Karpas-422 (cell line): ENCODE measurements at places on chromosomes 4 and X.

DNA sequence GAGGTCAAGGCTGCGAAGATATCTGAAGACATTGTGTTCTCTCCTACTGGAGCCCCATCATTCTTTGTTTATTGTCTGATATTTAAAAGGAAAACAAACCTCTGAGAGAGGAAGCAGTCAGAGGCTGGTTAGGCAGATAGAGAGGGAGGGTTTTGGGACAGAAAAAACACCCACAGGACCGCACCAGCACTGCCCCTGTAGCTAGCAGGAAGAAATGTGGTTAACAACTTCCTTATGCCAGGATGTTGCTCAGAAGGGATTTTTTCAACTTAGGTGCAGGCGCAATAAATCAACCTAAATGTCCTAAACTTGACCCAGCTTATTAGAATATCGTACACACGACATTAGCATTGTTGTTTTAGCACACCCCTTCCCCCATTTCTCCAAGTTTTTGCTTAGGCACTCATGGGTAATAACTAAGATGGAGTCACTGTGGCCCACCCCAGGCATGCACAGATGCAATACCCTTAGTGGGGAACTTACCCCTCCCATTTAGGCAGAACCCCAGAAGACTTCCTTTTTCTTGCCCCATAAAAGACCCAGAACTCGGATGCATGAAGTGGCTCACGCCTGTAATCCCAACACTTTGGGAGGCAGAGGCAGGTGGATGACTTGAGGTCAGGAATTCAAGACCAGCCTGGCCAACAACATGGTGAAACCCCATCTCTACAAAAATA is 2.8 kb upstream of the ZNF718 start:
- no peak for DNase-seq

DNA sequence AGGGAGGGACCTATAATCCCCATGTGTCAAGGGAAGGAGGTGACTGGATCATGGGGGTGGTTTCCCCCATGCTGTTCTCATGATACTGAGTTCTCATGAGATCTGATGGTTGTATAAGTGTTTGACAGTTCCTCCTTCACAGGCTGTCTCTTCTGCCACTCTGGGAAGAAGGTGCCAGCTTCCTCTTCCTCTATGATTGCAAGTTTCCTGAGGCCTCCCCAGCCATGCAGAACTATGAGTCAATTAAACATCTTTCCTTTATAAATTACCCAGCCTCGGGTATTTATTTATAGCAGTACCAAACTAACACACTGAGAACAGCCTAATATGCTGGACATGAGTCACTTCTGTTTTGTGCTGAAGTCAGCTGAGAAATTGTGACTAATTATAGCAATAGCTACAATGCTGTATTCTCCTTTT is 656.9 kb upstream of the CPEB2 start:
- no peak for DNase-seq

DNA sequence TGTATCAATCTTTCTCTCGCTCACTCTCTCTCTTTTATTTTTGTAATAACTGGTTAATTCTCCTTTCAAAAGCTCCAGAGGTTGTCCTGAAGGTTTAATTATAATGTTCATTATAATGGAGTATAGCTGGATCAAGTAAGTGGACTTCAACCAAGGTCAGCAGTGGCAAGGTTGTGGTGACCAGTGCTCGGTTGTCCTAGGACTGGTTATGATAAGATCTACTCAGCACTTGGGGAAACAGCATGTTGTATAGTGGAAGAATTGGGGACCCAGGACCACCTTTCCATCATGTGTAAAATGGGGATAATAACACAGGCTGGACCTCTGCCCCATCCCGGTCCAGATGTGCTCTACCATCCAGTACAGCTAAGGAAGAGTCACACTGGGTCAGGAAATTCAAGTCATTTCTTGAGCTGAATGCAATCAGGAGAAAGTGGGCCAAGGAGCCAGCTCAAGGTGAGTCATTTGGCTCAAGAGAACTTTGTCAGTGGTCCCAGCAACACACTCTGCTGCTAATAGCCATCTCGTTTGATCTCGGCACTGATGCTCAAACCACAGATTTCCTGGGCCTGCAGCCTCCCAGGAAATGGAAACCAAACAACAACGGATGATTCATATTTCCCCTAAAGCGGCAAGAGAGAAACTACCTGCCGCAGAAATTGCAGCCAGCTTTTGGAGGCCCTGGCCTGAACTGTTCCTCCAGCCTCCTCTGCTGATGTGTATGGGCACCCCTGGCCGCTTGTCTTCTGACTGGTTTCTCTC is 123.6 kb upstream of the RBPJ start:
- DNase-seq, result no peak

DNA sequence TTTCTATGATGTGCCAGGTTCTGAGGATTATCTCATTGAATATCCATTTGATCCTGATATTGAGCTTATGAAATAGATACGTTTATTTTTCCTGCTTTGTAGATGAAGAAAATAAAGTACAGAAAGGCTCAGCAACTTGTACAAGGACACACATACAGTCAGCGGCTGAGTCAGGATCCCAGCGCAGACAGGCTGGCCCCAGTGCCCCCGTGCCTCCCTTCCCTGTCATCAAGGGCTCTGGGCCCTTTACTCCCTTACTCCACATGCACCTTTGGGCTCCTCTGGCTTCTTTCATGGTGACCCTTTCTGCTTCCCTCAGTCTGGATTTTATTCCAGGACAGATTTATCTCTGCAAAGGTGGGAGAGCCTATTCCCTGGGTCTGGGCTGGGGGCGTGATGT is 12.8 kb downstream of the RASL11B start:
- no peak for DNase-seq

DNA sequence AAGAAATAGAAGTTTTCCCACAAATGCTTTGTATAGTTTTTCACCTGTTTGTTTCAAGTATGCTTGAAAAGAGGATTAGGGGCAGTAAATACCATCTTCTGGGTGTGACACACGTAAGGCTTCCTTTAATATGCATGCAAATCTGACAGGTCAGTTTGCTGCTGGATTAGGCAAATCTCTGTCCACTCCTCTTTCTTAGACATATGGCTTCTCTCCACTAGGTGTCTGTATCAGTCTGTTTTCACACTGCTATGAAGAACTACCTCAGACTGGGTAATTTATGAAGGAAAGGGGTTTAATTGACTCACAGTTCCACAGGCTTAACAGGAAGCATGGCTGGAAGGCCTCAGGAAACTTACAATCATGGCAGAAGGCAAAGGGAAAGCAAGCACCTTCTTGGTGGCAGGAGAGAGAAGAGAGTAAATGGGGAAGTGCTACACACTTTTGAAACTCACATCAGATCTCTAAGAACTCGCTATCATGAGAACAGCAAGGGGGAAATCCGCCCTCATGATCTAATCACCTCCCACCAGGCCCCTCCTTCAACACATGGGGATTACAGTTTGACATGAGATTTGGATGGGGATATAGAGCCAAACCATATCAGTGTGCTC is 66.9 kb downstream of the TAB3 start:
- peak; percentile 65 for DNase-seq

DNA sequence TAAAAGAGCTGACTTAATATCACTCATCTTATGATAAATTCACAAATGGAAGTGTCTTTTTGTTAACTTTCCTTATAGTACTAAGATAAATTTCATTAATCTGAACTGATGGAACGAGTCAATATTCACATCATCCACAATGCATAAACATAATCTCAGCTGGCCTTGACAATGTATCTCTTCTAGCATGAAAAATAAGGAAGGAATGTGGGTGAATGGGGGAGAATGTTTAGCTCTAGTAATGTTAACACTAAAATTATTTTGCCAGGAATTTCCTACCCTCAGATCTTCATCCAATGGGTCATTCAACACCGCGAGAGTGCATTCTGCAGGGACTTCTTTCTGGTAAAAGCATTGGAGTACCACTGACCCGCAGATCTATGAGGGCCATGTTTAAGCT is 15.8 kb downstream of the TRPC3 start:
- no peak for DNase-seq

GRCh38 chrX:42273387-42273786 is 350.0 kb upstream of the CASK start:
- no peak for DNase-seq

DNA sequence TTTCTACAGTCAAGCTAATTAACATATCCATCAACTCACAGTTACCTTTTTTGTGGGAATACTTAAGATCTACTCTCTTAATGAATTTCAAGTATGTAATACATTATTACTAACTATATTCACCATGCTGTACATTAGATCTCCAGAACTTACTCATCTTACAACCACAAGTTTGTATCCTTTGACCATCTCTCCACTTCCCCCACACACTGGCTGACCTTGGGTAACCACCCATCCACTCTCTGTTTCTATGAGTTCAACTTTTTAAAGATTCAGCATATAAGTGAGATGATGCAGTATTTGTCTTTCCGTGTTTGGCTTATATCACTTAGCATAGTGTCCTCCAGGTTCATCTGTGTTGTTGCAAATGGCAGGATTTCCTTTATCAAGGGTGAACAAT is 30.5 kb upstream of the MAGED1 start:
- no peak for DNase-seq

GRCh38 chrX:29090811-29091210 is 503.6 kb downstream of the IL1RAPL1 start:
- no peak for DNase-seq

DNA sequence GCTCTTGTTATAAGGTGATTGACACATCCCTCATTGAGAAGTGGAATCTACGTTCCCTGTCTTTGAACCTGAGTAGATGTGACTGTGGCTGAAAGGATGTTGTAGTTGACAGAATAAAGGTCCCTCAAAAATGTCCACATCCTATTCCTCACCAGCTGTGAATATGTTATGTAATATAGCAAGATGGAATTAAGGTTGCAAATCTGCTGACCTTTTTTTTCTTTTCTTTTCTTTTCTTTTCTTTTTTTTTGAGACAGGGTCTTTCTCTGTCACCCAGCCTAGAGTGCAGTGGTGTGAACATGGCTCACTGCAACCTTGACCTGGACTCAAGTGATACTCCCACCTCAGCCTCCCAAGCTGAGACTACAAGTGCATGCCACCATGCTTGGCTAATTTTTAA is 7.2 kb upstream of the CCNG2 start:
- DNase-seq, result no peak

DNA sequence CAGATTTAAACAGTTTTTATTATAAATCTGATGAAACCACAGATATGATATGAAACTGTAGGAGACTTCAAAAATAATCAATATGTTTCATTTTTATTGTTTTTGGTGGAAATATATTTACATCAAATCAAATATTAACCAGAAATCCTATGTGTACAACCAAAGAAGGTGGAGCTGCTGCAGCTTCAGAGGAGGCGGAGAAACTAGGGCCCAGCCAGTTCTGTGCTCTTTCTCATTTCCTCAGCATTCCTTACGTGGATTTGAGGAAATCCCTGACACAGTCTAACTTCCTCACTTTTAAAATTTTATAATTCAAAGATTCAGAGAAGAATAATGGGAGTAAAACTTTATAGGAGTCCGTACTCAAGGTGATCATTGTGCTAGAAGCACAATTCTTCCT is 610.7 kb upstream of the CPXCR1 start:
- DNase-seq, result no peak

DNA sequence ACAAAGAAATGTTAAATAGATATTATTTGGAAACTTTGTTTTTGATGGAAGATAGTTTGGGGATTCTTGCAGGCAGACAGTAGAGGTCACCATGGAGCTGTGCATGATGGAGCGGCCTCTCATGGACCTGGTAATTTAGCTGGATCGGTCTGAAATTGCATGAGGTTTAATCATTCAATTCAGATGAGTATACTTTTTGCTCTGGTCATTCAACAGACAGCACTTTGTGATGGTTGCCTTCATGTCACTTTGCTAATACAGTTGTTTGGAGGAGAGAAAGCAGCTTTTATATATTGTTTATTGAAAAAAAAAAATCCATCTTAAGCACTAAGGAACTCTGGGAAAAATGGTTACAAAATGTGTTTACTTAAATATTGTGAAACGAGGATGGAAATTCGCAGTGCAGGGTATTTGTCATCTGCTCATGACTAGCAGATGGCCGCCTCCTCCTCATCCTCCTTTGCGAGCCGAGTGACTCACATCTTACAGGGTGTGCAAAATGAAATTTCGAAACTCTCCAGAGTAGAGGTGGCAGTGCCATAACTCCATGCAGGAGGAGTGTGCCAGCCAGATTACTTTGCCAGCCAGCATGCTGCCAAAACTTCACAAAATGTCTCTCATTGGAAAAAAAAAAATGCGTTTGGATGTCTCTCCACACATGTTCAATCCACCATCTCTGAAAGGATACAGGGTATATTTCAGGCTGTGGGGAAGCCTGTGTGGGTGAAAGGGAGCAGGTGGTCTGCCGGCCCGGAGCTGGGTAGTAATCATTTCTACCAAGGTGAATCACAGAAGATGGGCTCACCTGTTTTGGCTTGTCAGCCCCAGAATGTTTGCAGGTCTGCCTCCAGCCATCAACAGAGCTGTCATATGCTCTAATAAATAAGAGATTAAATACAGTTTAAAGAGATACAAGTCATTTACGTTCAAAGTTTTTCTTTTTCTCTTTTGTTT is 314.9 kb upstream of the DIPK2B start:
- peak; percentile 64 for DNase-seq

- no peak for DNase-seq
These were observed 135.2 kb upstream of the RASGEF1B start for GRCh38 chr4:81606801-81607501.

DNA sequence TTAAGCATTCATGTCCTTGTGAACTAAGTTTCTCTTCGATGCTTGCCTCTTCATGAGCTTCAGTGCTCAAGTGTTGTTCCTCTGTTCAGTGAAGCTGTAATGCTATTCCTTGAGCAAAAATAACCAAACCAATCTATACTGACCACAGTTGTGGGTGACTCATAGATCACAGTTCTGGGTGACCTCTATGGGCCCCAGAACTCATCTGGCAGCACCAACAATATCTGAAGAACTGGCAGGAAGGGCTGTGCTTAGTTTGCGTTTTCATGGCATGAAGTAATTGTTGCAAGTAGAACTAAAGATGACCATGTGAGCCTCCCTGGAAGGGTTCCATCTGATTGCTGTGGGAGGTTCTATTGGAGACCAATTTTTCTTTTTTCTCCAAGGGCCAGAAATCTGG is 106.2 kb downstream of the CCNG2 start:
- DNase-seq, result no peak

DNA sequence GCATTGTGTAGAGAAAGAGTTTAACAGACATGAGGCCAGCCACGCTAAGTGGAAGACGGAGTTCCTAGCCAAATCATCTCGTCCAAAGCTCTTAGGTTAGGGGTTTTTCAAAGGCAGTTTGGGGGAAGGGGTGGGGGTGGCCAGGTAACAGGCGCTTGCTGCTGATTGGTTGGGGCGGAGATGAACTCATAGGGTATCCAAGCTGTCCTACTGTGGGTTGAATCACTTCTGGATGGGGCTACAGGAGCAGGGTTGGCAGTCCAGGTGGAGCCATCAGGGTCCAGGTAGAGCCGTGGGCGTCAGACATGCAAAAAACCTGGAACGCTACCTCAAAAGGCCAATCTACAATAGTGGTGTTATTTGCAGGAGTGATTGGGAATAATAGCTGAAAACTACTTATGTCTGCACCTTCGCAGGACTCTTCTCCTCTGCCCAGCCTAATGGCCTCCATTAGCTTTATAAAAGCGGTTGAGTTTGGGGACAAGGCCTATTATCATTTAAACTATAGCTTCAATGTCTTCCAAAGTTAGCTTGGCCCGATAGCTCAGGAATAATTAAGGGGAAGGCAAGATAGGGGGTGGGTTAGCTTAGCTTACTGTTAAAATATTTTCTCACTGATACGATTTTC is 579.6 kb downstream of the NLGN4X start:
- DNase-seq, result no peak

- no peak for DNase-seq
These were observed 24.0 kb upstream of the IQSEC2 start for GRCh38 chrX:53305219-53305995.
